GM10248 (cell line): ENCODE measurements at places on chromosomes 16 and 17.

DNA sequence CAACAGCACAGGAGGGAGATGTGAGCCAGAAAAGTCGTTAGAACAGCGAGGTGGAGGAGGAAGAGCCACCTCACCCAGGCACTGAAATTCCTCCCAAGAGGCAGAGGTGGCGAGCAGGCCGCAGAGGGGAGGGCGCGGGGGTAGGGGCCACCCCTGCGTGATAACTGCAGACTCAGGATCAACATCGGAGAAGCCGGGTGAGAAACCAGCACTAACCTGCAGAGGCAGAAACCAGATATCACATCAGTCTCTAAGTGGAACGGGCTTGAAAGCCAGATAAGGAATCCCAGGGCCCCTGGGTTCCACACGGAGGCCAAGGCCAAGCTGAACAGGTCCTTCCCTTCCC, 39.4 kb upstream of the ZC3H18 start:
- no peak for DNase-seq

- DNase-seq = no peak
Measured at GRCh38 chr17:61587242-61587641, 3.8 kb downstream of the NACA2 start.

DNA sequence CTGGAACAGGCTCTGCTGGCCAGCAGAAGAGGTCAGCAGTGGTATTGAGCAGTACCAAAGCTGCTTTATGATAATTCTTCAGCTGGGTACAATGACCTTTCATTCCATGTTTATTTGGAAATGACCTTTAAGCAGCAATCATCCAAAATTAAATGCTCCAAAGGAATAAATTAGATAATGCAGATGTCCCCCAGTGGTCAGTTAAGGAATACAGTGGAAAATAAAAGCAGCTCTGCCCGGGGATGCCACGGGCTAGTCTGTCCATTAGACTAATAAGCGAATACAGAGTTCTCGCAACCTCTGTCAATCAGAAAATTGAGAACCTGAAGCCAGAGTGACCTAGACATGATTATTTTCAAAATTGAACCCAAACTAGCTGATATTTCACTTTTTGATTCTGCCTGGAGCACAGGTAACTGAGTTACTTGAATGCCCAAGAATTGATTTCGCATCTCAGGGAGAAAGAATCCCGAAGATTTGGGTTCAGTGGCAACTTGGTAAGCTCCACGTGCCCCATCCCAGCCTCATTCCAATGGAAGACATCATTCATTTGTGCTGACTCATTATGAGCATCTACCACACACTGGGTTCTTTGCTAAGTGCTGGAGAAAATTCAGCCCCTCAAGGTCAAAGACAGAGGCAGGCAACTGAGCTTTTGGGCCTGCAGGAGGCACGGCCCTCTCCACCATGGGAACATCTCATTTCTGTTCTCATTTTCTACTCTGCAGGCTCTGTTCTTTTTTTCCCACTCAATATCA, 34.4 kb upstream of the SLC39A11 start:
- no peak for DNase-seq

GRCh38 chr16:49280841-49281371, 732 bp downstream of the CBLN1 start:
- DNase-seq = peak; percentile 13

DNA sequence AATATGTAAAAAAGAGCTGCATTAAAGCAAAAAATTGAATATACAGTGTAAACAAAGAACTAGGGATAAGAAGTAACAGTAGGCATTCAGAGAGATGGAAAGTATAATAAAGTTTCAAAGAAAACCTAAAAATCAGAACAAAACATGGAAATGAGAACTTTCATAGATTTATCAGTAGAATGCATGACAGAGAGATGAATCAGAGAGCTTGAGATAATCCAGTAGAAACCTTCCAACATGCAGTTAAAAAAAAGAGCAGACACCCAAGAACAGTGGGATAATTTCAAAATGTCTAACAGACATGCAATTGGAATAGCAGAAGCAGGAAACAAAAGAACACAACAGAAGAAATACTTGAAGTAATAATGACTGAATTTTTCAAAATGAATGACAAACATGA, 1384.2 kb downstream of the CDH11 start:
- DNase-seq = no peak

DNA sequence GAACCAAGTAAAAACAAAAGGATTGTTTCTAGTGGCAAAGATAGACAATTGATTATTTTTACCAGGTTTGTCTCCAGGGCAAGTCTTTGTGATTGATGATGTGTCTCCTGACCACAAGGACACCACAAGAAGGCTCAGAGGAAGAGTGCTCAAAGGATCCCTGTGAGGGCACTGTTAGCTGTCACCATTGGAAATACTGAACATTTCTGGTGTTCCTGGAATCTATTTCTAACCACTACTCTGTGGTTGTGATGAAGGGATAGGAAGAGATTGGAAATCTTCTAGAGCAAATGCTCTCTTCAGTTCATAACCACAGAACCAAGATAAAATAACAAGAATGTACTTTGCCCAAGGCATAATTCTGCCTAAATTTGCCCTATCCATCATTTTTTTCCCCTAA, 15.3 kb downstream of the RNF43 start:
- DNase-seq = no peak

DNA sequence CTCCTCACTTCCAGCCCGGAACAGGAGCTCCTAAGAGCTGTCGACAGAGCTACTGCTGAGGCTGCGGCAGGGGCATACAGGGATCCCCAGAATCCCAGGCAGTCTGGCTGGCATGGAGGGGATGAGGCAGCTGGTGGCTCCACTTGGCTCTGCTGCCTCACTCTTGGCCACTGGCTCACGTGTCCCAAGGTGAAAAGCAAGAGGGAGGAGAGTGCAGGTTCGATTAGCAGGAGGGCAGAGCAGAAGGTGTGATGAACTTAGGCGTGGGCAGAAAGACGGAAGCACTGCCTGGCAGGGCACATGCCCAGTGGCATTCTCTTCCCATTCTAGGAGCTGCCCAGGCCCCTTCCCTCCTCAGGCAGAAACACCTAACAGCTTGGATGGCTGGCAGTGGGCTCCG, 11.3 kb upstream of the TBX21 start:
- DNase-seq = no peak

- no peak for DNase-seq
Measured at GRCh38 chr17:3838206-3838605, 7.8 kb downstream of the NCBP3 start.

- DNase-seq = no peak
Measured at GRCh38 chr16:53948734-53949430, 244.9 kb downstream of the FTO start.

GRCh38 chr17:30570596-30571265, 93.5 kb downstream of the GOSR1 start:
- no peak for DNase-seq

GRCh38 chr16:56828647-56829046, 36.4 kb upstream of the SLC12A3 start:
- DNase-seq = no peak

DNA sequence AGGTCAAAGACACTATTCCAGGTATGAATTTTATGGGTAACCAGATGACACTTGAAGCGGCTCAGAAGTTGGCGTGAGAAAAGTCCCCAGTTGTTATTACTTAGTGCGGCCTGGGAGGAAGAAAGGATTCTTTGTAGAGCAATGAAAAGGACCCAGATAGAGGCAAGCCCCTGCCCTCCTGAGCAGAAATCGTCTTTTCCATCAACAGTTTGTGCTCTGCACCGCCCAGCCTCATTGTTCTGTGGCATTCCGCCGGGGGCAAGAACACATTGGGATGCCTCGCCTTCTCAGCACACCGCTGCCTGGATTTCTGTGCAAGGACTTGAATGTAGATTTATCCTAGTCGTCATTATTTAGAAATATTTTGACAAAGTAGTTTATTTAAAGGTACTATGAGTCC, 32.7 kb upstream of the CRHR1 start:
- no peak for DNase-seq

DNA sequence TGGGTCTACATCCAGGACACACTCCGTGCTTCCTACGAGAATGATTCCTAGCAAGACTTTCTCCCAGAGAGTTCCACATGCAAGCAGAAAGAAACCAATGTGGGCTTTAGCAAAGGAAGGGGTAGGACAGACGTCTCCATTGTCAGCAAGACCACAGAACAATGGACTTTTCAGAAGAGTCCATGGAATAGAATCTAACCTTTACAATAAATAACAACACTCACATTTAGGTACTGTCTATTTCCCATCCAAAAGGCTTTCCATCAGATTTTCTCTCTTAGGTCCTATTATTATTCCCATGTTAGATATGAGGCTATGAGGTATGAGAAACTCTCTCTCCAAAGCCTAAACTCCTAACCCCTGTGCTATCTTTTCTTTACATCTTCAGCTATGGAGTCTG, 360.9 kb downstream of the GRIN2A start:
- no peak for DNase-seq

- no peak for DNase-seq
Measured at GRCh38 chr17:75983501-75984181, 4.6 kb downstream of the TEN1 start.

- DNase-seq = no peak
Measured at GRCh38 chr16:6751191-6751590, 581.5 kb upstream of the RBFOX1 start.

GRCh38 chr17:15501282-15501681, 33.9 kb upstream of the CDRT4 start:
- no peak for DNase-seq

DNA sequence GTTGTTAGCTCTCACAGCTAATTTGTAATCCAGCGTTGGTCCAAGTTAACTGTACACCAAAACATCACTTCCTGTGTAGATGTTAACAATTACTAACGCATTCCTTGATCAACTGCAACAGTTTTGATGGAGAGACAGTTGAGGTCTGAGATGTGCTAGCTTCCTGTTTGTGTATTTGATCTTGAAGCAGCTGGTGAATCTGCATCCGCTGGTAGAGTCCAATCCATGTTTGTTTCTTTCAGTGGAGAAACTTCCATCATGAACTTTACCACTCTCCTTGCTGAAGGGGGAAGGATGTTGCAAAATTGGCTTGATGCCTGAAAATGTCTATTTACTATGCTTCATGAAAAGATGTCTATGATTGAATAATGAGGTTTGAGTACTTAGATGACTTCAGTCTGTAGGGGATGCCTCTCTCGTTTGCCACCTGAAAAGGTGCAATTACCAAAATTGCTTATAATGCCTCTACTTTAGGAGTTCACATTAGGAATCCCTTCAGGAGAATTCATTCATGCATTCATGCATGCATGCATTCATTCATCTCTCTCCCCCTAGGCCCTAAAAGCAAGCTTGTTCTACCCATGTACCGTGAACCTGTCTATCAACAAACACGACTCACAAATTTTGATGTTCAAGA, 39.6 kb upstream of the ZKSCAN2 start:
- DNase-seq = no peak

GRCh38 chr17:859061-859823, 77.1 kb downstream of the MRM3 start:
- no peak for DNase-seq

DNA sequence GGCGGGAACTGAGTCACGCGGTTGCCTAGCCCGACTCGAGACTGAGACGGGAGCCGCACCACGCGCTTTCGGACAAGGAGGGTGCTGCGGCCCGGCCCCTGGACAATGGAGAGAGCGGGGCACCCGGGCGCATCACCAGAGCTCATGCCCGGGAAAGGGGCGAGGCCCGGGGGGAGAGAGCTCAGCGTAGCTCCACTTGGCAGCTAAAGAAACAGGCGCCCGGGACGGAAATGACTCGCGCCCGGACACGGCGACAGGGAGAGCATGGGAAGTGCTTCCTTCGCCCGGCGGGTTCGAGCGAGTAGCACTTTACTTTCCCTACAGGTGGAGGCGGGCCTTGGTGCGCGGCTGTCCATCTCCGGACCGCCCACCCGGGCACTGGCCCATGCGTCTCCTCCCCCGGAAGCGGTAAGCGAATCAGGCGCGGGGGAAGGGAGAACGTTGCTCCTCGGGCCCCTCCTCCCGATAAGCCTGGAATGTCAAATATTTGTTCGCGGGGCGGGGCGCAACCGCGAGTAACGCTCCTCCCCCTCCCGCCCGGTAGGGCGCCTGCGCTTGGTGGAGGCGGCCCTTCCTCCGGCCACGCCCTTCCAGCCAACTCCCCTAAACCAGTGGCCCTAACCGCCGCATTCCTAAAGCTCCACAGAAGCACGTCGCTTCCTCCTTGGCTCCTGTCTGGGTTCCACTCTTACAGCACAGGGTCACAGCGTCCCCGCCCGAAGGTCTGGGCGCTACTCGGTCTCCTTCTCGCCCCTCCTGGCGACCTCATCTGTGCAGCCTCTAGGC, 1.5 kb upstream of the ESRP2 start:
- DNase-seq = peak; percentile 98

- no peak for DNase-seq
Measured at GRCh38 chr16:35750157-35750689, 2290.8 kb downstream of the TP53TG3F start.

DNA sequence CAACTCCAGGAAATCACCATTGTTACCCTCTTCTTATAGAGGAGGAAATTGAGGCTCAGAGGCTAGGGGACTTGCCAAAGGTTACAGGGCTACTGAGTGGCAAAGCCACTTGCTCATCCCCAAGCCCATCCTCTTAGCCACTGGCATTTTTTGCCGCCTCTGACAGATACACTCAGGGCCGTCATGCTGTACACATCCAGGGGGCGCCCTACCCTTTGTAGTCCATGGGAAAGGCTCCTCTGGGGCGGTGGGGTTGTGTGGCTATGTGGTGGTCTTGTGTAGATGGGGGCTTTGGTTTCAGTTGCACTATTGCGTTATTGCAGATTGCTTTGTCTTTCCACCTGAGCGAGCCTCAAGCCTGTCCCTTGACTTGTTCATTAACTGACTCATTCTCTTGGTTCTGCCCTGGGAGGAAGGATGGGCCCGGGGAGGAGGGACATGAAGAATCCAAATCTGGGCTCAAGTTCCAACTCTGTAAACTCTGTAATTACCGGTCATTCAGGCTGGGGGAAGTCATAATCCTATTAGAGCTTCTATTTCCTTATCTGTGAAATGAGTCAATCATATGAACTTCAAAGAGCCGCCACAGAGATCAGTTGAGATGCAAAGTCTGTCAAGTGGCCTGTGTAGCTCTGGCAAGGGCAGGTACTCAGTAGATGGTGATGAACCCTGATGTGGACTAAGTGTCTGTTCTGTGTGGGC, 2.8 kb downstream of the NOS2 start:
- DNase-seq = no peak

GRCh38 chr16:15498427-15499175, 64.2 kb downstream of the BMERB1 start:
- no peak for DNase-seq

GRCh38 chr16:19196871-19197270, 28.8 kb downstream of the SYT17 start:
- DNase-seq = no peak

GRCh38 chr17:15510361-15510760, 42.9 kb upstream of the CDRT4 start:
- DNase-seq = no peak

GRCh38 chr16:23877107-23878070, 41.6 kb downstream of the PRKCB start:
- peak; percentile 17 for DNase-seq

GRCh38 chr17:68101075-68101986, 65.8 kb downstream of the KPNA2 start:
- peak; percentile 84 for DNase-seq

DNA sequence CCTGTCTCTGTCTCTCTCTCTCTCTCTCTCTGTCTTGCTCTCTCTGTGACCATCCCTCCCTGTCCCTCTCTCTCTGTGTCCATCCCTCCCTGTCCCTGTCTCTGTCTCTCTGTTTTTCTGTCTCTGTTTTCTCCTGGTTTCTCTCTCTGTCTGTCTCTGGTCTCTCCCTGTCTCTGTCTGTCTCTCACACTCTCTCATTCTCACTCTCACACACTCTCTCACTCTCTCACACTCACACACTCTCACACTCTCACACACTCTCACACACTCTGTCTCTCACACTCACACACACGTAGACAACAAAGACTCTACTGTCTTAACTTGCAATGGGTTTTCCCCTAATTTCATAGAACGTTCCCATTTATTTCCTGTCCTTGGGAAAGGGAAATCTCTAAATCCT, 299.5 kb downstream of the FOXL1 start:
- DNase-seq = no peak
